ENCODE measurements at places on chromosomes 5 and 9. TPM values are rescaled to one million over a fixed set of nuclear protein-coding genes. Genes with fewer than 3 reads are reported as not detected.

The SPATA31D4 gene
- total RNA-seq, result not detected

The LIFR gene
- not detected for total RNA-seq

The IFNA21 gene
- not detected for total RNA-seq

The LRRTM2 gene
- not detected for total RNA-seq

The GDA gene
- not detected for total RNA-seq

The NEUROG1 gene
- not detected for total RNA-seq

The HAVCR2 gene
- 6.3 TPM for total RNA-seq

The PRR16 gene
- not detected for total RNA-seq

The KLHL9 gene
- total RNA-seq, result 16.3 TPM

The GDF9 gene
- 0.68 TPM for total RNA-seq

The GFPT2 gene
- total RNA-seq, result 1.9 TPM

The HMCN2 gene
- total RNA-seq, result not detected

The RPL7A gene
- 3,155 TPM for total RNA-seq

The ARAP3 gene
- total RNA-seq, result 6.9 TPM

The GOLPH3 gene
- total RNA-seq, result 110 TPM

The CA9 gene
- total RNA-seq, result 0.75 TPM

The SEMA6A gene
- total RNA-seq, result not detected

The MYMK gene
- total RNA-seq, result not detected

The MSMP gene
- 0.63 TPM for total RNA-seq

The TLX3 gene
- not detected for total RNA-seq

The ANKRD18B gene
- total RNA-seq, result 0.92 TPM

The FCN2 gene
- not detected for total RNA-seq

The HTR4 gene
- not detected for total RNA-seq

The PCDHB12 gene
- not detected for total RNA-seq

The CCDC112 gene
- 2.2 TPM for total RNA-seq

The CDX1 gene
- not detected for total RNA-seq

The SPINK7 gene
- total RNA-seq, result not detected

The ACOT12 gene
- not detected for total RNA-seq

The PCDHGA7 gene
- total RNA-seq, result 0.09 TPM

The F2RL2 gene
- total RNA-seq, result 0.15 TPM

The DRD1 gene
- not detected for total RNA-seq

The KIF4B gene
- not detected for total RNA-seq

The GPR150 gene
- 0.18 TPM for total RNA-seq

The C9 gene
- total RNA-seq, result not detected

The RASGRF2 gene
- 11.1 TPM for total RNA-seq

The RNF130 gene
- 15.7 TPM for total RNA-seq

The CCDC192 gene
- total RNA-seq, result not detected

The MEIKIN gene
- 0.53 TPM for total RNA-seq

The ITGA2 gene
- 2.7 TPM for total RNA-seq

The PCDHGA1 gene
- 0.07 TPM for total RNA-seq

The PCA3 gene
- total RNA-seq, result not detected

The DDX4 gene
- not detected for total RNA-seq

Measured in CD8-positive, alpha-beta memory T cell (primary cell).